Cerebellum (tissue), 4 donors: ENCODE measurements at places on chromosomes 12 and 14.
A peak's percentile ranks its signal among the peaks of the same experiment; 100 is the strongest.

DNA sequence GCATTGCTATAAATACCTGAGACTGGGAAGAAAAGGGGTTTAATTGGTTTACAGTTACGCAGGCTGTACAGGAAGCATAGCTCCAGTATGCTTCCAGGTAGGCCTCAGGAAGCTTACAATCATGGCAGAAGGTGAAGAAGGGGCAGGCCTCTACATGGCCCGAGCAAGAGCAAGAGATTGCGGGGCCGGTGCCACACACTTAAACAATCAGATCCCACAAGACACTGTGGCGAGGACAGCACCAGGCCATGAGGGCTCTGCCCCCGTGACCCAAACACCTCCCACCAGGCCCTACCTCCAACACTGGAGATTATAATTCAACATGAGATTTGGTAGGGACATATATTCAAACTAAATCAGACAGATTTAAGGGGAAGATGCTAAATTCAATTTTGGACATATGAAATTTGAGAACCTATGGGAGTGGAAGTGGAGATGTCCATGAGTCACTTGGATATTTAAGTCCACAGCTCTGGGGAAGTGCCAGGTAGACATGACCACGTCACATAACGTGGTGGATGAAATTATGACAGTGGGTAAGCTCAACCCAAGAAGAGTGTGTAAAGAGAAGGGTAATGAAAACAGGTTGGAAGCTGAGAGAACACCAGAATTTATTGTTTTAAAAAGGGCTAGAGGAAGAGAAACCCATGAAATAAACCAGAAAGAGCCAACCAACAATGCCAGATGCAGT, 1.5 kb upstream of the LTA4H start:
- DNase-seq = no peak

GRCh38 chr12:122937622-122938091, 28.6 kb downstream of the ABCB9 start:
- no peak for DNase-seq

- DNase-seq = peak; percentile 61
Observed at GRCh38 chr12:98821866-98822265, 176.8 kb downstream of the APAF1 start.

DNA sequence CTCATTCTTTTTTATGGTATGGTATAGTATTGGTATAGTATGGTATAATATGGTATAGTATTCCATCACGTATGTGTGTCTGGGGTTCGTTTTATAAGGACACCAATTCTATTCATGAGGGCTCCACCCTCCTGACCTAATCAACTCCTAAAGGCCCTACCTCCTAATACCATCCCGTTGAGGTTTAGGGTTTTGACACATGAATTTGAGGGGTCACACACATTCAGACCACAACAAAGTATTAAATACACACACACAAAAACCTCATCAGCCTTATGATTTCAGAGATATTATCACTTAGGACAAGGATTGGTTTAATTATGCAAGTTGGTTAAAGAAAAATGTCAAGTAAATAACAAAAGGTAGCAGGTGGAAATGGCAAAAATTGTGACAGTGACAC, 54.1 kb upstream of the CHST11 start:
- DNase-seq = no peak

DNA sequence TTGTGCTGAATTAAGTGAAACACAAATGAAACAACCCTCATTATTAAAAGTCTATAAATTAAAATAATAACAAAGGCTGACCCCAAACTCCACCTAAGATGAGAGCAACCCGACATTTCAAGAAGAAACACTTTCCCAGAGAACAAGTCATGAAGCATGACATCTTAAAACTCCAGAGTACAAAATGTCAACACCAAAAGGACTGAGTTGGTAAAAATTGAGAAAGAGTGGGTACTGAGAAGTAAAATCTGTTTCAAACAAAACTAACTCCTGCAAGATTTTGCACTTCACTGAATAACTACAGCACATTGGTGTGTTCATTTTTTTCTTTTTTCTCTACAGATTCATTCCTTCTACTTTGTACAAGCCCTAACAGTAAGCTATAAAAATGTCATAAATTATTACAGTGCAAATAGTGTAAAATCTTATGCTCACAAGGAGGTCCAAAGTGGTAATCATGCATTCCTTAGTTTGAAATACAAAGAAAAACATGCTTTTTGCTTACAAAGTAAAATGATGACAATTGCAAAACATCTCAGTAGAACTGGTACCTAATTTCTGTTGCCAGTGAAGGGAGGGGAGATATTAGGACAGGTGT, 31.8 kb downstream of the SLC35F4 start:
- no peak for DNase-seq

DNA sequence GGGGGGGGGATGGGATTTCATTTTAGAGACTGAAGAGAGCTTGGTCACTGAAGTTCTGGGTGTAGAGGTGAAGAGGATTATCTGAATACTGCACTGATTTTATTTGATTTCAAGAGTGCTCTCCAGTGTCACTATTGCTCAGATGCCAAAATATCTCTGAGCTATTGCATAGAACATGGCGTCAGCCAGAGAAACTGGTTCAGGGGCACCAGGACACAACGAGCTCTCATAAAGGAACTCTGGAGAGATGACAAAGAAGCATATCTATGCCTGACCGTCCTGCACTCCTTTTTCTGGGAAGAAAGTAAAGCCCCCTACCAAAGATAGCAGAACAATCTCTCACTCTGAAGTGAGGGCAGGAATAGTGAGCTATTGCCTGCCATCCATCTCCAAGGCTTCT, 2.0 kb downstream of the SLC7A8 start:
- DNase-seq = peak; percentile 34

GRCh38 chr12:6157482-6157881, 33.0 kb upstream of the VWF start:
- no peak for DNase-seq

DNA sequence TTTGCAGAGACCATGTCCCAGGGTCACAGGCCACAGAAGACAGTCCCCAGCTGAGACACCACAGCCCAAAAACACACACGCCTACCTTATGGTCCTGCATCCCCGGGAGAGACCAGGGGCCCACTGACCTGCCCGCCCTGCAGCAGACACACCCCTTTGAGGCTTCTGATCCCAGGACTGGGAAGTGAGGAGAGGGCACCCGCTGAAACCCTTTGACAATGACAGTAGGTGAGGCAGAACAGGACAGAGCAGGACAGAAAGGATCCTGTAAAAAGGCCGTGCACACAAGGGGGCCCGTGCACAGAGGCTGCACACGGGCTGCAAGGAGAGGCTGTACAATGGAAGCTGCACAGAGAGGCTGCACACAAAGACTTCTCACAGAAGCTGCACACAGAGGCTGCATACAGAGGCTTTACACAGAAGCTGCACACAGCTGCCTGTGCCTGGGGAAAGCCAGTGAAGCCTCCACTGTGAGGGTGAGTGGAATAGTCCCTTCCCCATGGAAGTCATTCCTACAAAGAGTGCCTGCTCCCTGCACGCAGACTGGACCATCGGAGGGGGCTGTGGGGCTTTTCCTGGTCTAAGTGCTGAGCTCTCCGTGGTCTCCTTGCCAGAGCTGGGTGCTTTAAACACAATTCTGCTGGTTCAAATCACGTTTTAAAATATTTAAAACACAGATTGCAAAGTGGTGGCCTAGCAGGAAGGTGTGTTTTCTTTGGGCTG, 16.6 kb upstream of the SFSWAP start:
- no peak for DNase-seq

GRCh38 chr14:104087505-104087904, 2.0 kb downstream of the ASPG start:
- no peak for DNase-seq

DNA sequence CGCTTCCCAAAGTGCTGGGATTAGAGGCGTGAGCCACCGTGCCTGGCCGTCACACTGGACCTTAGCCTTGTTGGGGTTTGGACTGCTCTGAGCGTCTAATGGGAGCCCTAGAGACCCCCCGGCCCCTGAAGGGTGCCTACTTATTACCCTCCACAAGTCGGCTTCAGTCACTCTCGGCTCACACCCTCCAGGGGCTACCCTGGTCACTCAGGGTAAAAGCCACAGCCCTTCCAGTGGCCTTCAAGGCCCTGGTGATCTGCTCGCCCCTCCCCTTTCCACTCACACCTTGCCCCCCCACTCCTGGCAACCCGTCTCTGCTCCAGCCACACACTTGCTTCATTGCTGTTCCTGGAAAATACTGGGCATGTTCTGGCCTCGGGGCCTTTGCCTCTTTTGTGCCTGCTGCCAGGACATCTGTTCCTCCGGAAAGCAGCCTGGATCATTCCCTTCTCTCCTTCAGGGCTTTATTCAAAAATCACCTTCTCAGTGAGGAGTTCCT, 3.6 kb upstream of the MORN3 start:
- DNase-seq = peak; percentile 26

GRCh38 chr14:70698288-70698687, 56.6 kb downstream of the TTC9 start:
- DNase-seq = no peak

DNA sequence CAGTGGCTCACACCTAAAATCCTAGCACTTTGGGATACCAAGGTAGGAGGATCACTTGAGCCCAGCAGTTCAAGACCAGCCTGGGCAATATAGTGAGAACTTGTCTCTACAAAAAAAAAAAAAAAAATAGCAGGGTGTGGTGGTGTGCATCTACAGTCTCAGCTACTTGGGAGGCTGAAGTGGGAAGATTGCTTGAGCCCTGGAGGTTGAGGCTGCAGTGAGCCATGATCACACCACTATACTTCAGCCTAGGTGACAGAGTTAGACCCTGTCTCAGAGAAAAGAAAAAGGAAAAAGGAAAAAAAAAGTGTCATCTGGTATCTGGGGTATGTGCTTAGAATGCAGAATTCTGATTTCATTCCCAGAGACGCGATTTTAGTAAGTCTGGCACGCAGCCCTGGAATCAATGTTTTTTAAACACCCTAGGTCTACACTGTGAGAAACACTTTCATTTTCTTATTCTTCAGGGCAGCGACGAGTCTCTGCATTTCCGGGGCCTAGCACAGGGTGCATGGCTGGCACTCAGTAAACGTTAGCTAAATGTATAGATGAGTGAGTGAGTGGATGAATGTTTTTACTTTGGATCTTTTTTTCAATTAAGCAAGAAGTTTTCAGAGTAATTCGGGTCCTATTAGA, 243.8 kb upstream of the PWP1 start:
- DNase-seq = no peak

- DNase-seq = no peak
Observed at GRCh38 chr14:59067127-59067894, 121.2 kb upstream of the DAAM1 start.

GRCh38 chr14:33762161-33762851, 188.6 kb downstream of the EGLN3 start:
- no peak for DNase-seq

GRCh38 chr12:95304673-95305198, 87.1 kb downstream of the VEZT start:
- DNase-seq = no peak

DNA sequence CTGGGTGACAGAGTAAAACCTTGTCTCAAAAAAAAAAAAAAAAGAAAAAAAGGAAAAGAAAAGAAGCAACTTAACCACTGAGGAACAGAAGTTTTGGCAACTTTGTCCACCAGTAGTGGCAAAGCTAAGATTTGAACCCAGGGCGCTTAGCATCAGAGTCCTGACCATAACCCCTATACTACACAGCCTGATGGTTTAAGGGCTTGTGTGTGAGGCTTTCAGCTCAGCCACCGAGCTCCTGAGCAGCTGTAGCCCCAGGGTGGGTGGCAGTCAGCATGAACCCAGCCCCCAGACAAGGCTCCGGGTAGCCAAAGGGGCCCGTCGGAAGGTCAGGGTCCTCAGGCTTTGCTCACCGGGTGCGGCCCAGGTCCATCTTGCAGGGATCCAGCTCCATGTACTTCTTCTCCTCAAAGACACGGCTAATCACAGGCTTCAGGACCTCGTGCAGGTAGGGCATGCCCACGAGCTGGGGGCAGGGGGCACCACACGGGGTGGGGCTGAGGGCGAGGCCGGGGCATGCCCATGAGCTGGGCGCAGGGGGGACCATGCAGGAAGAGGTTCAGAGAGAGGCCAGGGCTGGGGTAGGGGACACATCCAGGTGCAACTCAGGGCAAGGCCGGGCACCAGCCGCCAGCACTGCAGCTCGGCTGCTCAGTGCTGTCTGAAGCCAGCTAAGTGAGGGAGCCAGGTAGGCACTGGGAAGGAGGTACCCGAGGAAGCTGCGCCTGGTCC, 20.9 kb downstream of the RASAL1 start:
- DNase-seq = no peak

- DNase-seq = no peak
Observed at GRCh38 chr14:69131176-69131575, 21.7 kb downstream of the DCAF5 start.

- no peak for DNase-seq
Observed at GRCh38 chr14:79548836-79549235, 662.5 kb downstream of the DIO2 start.

- no peak for DNase-seq
Observed at GRCh38 chr12:92973614-92974013, 44.5 kb upstream of the EEA1 start.

DNA sequence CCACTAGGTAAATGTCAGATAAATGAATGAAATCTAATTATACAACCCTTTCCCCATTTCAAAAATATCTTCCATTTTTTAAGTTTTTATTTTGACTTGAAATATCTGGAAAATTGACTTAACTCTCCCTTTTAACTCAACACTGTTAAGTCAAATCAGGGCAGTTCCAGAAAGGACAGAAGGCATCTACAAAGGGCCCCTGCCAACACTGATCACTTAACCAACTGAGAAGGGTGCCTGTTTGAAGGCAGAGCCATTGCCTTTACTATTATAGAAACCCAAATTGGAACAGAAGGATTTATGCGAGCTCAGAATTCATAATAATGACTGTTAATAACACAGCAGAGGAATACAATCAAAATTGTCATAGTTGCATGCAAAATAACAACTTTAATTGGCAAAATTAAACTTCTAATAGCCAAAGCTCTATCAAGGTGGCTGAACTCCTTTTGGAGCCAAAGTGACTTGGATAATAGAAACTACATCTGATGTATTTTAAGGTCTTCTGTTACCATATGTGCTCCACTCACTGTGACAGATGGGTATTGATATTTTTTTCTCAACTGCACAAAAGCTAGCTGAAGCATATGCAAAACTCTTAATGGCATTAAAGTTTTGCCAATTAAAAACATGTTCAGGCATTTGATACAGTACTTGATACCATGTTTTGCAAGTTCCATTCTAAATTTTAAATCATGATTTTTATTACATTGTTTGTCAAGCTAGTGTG, 383.8 kb downstream of the NOVA1 start:
- no peak for DNase-seq

DNA sequence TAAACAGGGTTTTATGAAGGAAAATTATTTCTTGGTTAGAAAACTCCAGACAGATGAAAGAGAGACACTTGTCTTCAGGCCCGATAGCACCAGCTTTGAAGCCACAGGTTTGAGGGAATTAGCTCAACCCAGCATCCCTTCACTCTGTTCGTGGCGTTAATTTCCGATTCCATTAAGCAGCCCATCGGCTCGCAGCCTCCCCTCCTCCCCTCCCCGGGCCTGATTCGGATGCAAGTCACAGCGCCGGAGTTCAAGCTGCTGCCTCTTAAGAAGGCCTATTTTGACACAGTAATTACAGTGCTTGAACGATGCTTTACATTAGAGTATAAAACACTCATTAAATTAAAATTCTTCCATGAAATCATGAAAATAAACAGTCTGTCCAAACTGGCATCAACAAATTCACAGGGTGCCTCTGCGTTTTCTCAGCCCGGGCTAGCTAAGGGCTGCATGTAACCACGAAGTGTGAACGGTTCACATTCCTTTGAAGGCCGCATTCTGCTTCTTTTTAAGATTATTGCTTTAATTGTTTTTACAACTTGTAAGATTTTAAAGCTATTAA, 145.8 kb downstream of the DICER1 start:
- no peak for DNase-seq

GRCh38 chr12:53046655-53047220, 3.1 kb upstream of the TNS2 start:
- DNase-seq = peak; percentile 32
